ENCODE measurements at places on chromosomes 16 and 17. TPM values are rescaled to one million over a fixed set of nuclear protein-coding genes. Genes with fewer than 3 reads are reported as not detected.

DNA sequence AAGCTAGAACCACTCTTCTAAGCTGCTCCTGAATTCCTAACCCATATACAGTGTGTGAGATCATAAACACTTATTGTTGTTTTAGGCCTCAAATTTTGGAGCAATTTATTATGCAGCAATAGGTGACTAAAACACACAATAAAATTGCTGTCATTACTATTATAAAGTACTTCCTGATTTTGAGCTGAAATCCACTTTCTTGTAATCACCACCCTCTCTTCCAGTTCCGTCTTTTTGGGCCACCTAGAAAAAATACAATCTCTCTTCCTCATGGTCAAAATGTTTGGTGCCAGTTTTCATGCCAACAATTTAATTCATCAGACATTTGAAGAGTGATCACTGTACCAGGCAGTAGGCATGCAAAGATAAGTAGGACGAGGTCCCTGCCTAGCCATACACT is 43.3 kb upstream of the NF1 start:
- no peak for DNase-seq
- no peaks in the 10 kb centered on the region for H3K27me3 ChIP-seq
- peaks cover 5% of the 10 kb centered on the region for H3K4me1 ChIP-seq
- no peak overlapping the region for H3K27ac ChIP-seq
- H3K36me3 ChIP-seq, result no peaks in the 10 kb centered on the region

- H3K4me1 ChIP-seq, result no peaks in the 10 kb centered on the region
- no peaks in the 10 kb centered on the region for H3K36me3 ChIP-seq
- no peak overlapping the region for H3K27ac ChIP-seq
- H3K27me3 ChIP-seq, result no peaks in the 10 kb centered on the region
These were observed 1357.4 kb upstream of the GOT2 start for GRCh38 chr16:60091529-60091928.

DNA sequence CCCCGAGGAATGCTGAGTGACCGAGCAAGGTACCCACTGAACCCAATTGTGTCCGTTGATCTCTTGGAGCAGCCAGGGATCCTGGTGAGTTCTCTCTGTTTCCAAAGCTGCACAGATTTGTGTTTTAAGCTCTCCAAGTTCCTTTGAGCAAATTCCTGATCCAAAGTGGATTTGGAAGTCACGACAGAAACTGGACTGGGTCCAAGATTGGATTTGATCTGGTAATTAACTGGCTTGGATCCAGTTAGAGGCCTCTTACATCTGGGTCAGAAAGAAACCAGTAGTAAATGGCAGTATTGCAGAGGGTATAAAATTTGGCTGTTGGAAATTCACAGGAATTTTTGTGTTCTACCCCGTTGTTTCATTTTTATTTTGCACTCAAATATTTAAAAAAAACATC is 119.5 kb downstream of the PMP22 start:
- H3K36me3 ChIP-seq, result no peaks in the 10 kb centered on the region
- no peak overlapping the region for H3K27ac ChIP-seq
- no peak for DNase-seq

DNA sequence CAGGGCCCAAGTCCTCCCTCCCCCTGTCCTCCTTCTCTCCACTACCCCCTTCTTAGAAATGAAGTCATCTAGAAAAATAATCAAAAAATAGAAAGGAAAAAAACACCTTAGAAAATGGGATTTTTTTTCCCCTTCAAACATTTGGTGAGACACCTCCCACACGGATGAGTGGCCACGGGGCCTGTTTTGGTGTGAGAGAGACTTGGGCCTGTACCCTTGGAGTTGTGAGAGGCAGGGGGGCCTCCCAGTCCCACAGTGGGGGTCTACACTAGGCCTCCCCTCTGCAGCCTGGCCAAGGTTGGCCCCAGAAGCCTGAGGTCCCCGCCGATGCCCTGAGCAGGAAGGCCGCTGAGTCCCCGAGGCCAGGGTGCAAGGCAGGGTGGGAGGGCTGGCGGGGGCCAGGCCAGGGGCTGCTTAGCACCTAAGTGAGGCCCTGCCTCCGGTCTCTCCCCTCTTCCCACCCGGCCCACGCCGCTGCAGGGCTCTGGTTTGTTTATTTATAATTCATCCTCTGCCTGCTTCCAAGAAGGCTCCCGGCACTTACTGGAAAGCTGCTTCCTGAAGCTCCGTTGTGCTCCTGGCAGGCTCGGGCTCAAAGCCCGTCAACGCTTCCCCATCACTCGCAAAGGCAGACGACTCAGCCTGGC is 26.4 kb downstream of the NPTX1 start:
- H3K36me3 ChIP-seq, result peaks cover 8% of the 10 kb centered on the region
- H3K27ac ChIP-seq, result no peak overlapping the region
- no peak for DNase-seq
- no peak overlapping the region for H3K4me3 ChIP-seq

NLE1 gene
- 59.9 TPM for total RNA-seq

KRT20 gene
- total RNA-seq, result not detected

- no peak for DNase-seq
- H3K4me1 ChIP-seq, result no peaks in the 10 kb centered on the region
- no peaks in the 10 kb centered on the region for H3K36me3 ChIP-seq
- no peaks in the 10 kb centered on the region for H3K27me3 ChIP-seq
- no peak overlapping the region for H3K27ac ChIP-seq
- H3K4me3 ChIP-seq, result no peak overlapping the region
These were observed 33.7 kb downstream of the TEKT3 start for GRCh38 chr17:15307710-15308111.

CHST4 gene
- total RNA-seq, result 0.19 TPM

HES7 gene
- 1.9 TPM for total RNA-seq

KCNG4 gene
- total RNA-seq, result not detected

DNA sequence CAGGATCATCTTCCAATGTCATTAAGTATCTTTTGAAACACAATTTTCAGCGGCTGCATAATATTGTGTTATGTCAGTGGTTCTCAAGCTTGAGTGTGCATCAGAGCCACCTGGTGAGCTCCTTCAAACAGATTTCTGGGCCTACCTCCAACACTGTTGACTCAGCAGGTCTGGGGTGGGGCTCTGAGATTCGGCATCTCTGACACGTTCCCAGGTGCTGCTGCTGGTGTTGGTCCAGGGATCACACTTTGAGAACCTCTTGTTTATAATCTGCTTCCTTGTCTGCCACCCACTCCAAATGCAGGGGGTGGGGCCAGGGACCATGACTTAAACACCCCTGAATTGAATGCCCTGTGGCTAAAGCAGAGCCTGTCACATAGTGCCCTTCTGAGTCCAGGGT is 73.8 kb upstream of the HNF1B start:
- H3K27me3 ChIP-seq, result peaks cover 8% of the 10 kb centered on the region
- no peaks in the 10 kb centered on the region for H3K36me3 ChIP-seq
- H3K4me1 ChIP-seq, result peaks cover 13% of the 10 kb centered on the region

- H3K4me3 ChIP-seq, result no peak overlapping the region
- no peak overlapping the region for H3K27ac ChIP-seq
- no peaks in the 10 kb centered on the region for H3K36me3 ChIP-seq
- H3K4me1 ChIP-seq, result no peaks in the 10 kb centered on the region
- H3K27me3 ChIP-seq, result no peaks in the 10 kb centered on the region
These were observed 86.3 kb upstream of the GOT2 start for GRCh38 chr16:58820411-58820810.

GRCh38 chr16:86676254-86676670 is 97.9 kb downstream of the FOXL1 start:
- H3K27ac ChIP-seq, result no peak overlapping the region
- no peak overlapping the region for H3K4me3 ChIP-seq
- no peaks in the 10 kb centered on the region for H3K36me3 ChIP-seq
- peaks cover 4% of the 10 kb centered on the region for H3K27me3 ChIP-seq

DNA sequence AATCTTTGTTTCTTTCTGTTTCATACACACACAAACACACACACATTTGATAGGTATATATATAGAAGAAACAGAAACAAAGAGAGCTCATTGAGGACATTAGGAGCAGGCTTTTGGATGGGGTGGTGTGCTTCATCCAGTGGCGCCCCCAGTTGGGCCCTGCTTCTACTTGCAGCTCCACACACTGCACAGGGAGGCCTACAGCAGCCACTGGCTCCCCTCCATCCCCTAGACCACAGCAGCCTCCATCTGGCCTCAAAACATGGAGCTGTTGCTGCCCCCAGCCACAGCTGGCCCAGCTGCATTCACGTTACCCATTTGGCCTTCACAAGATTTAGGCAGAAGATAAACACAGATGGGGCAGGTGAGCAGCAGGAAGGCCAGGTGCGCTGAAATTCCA is 33.1 kb upstream of the NF1 start:
- H3K27ac ChIP-seq, result no peak overlapping the region
- peaks cover 3% of the 10 kb centered on the region for H3K4me1 ChIP-seq
- H3K27me3 ChIP-seq, result no peaks in the 10 kb centered on the region

CASKIN1 gene
- total RNA-seq, result 3.4 TPM

DNA sequence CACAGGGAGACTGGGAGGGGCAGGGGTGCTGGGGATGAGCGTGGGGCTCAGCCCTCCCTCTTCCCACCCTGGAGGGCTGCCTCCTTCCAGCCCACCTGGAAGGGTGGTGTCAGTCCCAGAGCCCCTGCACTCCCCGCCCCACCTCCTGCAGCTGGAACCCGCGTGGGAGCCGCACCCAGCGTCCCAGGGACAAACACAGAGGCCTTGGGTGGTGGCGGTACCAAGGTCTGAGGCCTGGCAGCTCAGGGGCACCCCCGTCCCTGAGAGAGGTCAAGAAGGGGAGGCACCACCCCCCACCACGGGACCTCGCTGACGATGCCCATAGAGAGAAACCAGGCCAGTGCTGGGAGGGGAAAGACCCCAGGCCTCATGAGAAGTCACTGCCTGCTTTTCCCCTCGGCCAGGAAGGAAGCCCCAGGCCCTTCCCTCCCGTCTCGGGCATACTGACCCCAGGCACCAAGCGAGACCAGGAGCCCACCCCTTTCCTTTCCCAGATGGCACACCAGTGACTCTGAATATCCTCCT is 4.1 kb downstream of the HS3ST6 start:
- no peak overlapping the region for H3K4me3 ChIP-seq
- peaks cover 35% of the 10 kb centered on the region for H3K27me3 ChIP-seq
- no peaks in the 10 kb centered on the region for H3K4me1 ChIP-seq
- no peak overlapping the region for H3K27ac ChIP-seq
- no peaks in the 10 kb centered on the region for H3K36me3 ChIP-seq
- no peak for DNase-seq
